ENCODE measurements at places on chromosomes 1 and 21. TPM values are rescaled to one million over a fixed set of nuclear protein-coding genes. Genes with fewer than 3 reads are reported as not detected.

TSPAN1 gene
- not detected for total RNA-seq

HCRTR1 gene
- not detected for total RNA-seq

WNT3A gene
- total RNA-seq: not detected

USH2A gene
- not detected for total RNA-seq

SLC6A17 gene
- total RNA-seq: 0.09 TPM

FMO2 gene
- 1.3 TPM for total RNA-seq

NVL gene
- 20.1 TPM for total RNA-seq

TMPRSS2 gene
- total RNA-seq: not detected

FGR gene
- total RNA-seq: 0.09 TPM

TDRD10 gene
- under 0.01 TPM for total RNA-seq

CASQ2 gene
- total RNA-seq: not detected

Measured in bronchial smooth muscle cell (primary cell).